Heart right ventricle (tissue), 16 donors: ENCODE measurements at places on chromosomes 1 and 21. TPM values are rescaled to one million over a fixed set of nuclear protein-coding genes. Genes with fewer than 3 reads are reported as not detected.

Gene MTARC2
- total RNA-seq = 26.5 TPM

Gene FLG2
- not detected for total RNA-seq

- DNase-seq = no peak
Measured at GRCh38 chr1:2903226-2903625, 101.7 kb upstream of the TTC34 start.

Gene EXTL1
- 10.4 TPM for total RNA-seq

Gene CRYAA
- not detected for total RNA-seq

GRCh38 chr21:37940691-37941090 is 24.4 kb upstream of the KCNJ6 start:
- no peak for DNase-seq

Gene ENSA
- total RNA-seq = 115 TPM

DNA sequence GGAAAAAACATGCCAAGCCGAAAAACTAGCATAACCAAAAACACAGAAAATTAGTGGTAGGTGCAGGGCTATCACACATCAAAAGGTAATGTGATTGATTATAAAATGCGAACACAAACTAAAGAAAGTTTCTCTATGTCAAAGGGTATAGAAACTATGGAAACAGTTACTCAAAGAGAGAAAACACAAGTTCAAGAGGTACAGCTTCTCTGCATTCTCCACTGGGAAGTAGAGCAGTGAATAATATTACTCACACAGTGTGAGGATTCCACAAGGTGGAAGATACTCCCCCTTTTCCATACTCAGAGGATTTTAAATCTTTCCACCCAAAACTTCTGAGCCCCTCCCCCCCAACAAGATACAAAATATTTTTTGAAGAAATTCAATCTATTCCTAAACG is 18.6 kb downstream of the AKT3 start:
- DNase-seq = no peak

GRCh38 chr1:182410620-182411273 is 10.3 kb upstream of the TEDDM1 start:
- no peak for DNase-seq

Gene ERG
- 22.8 TPM for total RNA-seq

Gene HHAT
- total RNA-seq = 2.4 TPM

DNA sequence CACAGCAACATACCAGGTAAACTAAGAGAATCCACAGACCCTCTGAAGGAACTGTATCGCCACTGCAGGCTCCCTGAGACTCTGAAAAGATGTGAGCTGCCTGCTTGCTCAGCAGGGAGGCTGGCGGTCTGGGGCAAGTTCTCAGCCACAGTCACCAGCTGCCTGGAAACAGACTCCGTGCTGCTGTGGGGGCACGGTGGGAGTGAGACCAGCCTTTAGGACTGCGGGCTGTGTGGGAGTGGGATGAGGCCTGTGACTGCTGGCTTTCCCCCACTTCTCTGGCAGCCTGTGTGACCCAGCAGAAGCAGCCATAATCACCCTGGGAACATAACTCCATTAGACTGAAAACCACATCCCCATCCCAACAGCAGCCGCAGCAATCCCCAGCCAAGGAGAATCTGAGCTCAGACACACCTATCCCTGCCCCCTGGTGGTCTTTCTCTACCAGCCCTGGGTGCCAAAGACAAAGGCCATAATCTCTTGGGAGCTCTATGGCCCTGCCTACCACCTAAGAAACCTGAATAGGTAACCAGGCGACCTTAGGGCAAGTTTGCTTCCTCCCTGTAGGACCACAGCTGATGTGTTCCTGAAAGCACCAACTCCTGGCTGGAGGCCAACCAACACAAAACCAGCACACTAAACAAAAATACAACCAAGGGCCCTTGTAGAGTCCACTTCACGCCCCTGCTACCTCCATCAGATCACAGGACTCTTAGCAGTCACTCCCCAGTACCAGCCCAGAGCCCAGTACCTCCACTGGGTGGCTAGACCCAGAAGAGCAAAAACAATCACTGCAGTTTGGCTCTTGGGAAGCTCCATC is 151.5 kb downstream of the SMYD3 start:
- DNase-seq = no peak

GRCh38 chr1:231866392-231867331 is 240.1 kb downstream of the DISC1 start:
- DNase-seq = peak; percentile 64

Gene STUM
- 0.68 TPM for total RNA-seq

GRCh38 chr1:117143172-117143571 is 21.6 kb upstream of the TRIM45 start:
- DNase-seq = no peak

Gene OTUD3
- 3.2 TPM for total RNA-seq

DNA sequence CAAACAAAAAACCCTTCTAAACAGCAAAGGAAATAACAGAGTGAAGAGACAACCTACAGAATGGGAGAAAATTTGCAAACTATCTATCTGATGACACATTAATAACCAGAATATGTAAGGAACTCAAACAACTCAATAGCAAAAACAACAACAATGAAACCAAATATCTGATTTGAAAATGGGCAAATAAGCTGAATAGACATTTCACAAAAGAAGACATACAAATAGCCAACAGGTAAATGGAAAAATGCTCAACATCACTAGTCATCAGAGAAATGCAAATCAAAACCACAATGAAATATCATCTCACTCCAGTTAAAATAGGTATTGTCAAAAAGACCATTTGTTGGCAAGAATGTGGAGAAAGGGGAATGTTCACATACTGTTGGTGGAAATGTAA is 57.6 kb upstream of the RC3H1 start:
- no peak for DNase-seq

Gene AMY1A
- total RNA-seq = not detected

- DNase-seq = no peak
Measured at GRCh38 chr1:187143783-187144182, 315.0 kb downstream of the PLA2G4A start.

DNA sequence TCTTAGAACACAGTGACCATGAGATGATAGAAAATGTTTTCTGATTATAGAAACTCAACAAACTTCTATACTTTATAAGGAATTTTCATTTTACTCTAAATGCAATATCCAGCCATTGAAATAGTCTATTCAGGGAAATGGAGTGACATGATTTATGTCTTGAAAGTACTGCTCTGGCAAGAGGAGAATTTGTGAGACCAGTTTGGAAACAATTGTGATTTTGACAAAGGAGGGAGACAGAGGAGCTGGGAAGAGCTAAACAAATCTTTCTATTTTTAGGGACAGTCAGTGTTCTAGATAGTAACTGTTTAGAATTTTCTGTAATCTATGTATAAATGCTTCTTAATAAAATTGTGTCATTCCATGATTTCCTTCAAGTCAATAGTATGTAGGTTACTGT is 252.3 kb downstream of the FMN2 start:
- DNase-seq = no peak

Gene SLC1A7
- total RNA-seq = 0.12 TPM

DNA sequence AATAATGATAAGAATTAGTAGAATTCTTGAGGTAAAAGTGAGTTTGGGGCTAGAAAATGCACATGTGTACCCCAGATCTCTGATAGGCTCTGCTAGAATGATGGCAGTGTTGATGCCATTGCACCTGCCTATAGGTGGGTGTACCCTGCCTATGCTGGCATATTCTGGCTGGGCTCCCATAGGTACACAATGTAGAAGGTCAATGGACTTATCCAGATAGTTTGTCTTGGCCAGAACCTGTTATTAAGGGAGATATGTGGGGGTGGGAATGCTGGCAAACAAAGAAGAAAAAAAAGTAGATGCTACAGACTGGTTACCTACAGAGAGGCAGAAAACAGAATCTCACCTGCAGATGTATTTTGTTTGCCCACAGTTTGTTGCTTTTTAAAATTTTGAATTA is 14.1 kb upstream of the KLHDC8A start:
- DNase-seq = no peak

DNA sequence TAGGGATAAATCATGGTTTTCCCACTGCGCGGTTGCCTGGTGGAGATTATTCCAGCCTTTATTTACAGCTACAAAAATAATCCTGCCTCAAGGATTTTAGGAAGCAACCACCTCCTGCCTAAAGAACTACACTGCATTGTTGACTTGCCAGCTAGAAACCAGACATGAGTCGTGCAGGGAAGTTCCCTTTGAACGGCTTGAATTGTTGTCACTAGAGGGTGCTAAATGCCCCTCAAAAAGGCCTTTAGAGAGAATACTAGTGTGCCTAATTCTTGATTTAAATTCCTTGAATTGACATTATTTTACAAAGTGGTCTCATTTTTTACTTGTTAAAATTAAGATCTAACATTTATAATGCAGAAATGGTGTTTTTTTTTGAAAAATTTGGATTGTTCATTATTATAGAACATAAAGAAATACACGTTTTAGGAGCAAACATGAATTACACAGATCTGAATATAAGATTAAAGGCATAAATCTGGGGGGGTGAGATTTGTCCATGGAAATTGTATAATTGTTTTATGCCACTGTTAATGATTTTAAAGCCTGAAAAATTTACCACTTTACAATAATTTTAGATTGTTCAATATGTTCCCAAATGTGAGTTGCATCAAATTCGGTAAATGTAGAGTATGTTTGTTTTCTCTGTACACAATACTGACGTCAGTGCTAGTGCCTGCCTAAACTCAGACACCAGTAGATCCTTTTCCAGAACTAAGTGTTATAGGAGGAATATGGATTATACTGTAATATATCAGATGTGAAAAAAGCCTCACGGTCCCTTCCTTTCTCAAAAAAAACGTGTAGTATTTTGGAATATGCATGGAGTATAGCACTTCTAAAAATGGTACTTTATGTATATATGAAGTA is 7.6 kb upstream of the ERG start:
- no peak for DNase-seq

DNA sequence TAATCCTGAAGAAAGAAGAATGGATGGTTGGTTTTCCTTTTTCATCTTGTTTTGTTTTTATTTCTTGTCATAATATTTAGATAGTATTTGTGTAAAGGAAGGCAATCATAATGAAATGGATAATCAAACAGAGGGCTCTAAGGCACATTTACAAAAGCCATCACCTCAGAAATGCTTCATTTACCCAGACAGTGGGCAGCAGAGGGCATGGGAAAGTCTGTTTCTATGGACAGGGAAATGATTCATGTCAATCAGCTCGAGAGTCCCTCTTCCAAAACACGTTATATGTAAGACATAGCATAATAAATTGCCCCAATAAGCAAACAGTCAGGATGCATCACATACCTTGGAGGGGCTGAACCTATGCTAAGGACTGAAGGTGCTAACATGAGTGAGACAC is 426.1 kb downstream of the PLPP3 start:
- no peak for DNase-seq

DNA sequence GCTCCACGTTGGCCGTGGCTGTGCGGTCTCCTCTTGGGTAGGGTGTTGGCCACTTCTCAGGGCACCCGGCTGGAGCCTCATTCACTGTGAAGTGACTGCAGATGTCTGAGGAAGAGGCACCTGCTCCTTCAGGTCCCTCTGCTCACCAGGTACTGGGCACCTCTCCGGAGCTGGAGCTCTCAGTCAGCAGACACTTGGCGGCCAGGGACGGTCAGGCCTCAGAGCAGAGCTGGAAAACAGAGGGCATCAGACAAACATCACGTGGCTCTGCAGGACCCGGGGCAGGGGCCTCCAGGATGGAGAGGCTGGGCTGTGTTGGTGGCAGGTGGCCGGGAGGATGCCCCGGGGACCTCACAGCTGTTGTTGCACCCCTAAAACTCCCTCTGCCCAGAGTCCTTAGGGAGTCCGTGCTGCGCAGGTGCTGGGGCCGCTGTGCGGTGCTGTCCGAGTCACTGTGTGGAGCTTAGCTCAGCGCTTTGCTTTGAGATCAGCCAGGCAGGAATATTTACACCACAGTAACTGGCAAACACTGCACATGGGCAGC is 59.7 kb downstream of the SLX9 start:
- DNase-seq = peak; percentile 5

- DNase-seq = no peak
Measured at GRCh38 chr1:160022330-160023310, 9.2 kb downstream of the PIGM start.

Gene RGS5
- total RNA-seq = 224 TPM
